ENCODE measurements at places on chromosomes 4 and X. TPM values are rescaled to one million over a fixed set of nuclear protein-coding genes. Genes with fewer than 3 reads are reported as not detected.
A peak's percentile ranks its signal among the peaks of the same experiment; 100 is the strongest.

DNA sequence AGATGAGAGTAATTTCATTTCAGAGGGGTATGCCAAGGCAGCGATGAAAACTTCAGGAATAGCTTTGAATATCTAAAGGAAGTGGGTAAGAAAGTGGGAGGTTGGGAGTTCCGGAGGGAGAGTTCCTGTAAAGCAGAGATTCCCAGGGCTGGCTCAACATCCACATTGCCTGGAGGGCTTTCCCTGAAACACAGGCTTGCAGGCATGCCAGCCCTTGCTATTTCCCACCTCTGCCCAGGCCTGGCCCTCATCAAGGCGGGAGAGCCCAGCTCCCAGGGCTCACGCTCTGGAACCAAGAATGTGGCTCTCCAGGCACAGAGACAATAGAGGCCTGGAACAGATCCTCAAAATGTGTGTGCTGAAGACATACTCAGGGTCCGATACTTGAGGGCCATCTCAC lies 43.8 kb upstream of the CLDN34 start:
- H3K27me3 ChIP-seq: peaks cover 17% of the 10 kb centered on the region
- H3K27ac ChIP-seq: no peak overlapping the region
- H3K4me3 ChIP-seq: no peak overlapping the region
- H3K4me1 ChIP-seq: no peaks in the 10 kb centered on the region
- H3K36me3 ChIP-seq: no peaks in the 10 kb centered on the region

- H3K4me1 ChIP-seq: no peaks in the 10 kb centered on the region
- H3K27me3 ChIP-seq: no peaks in the 10 kb centered on the region
- no peak overlapping the region for H3K27ac ChIP-seq
- no peak for DNase-seq
- no peak overlapping the region for H3K4me3 ChIP-seq
- H3K36me3 ChIP-seq: no peaks in the 10 kb centered on the region
These were observed 430.1 kb downstream of the ANKRD50 start for GRCh38 chr4:124282301-124282898.

ASB12 gene
- total RNA-seq: not detected

GRCh38 chr4:24743206-24743605 lies 52.2 kb upstream of the SOD3 start:
- no peak for DNase-seq
- no peaks in the 10 kb centered on the region for H3K27me3 ChIP-seq
- no peak overlapping the region for H3K27ac ChIP-seq
- no peaks in the 10 kb centered on the region for H3K36me3 ChIP-seq
- H3K4me3 ChIP-seq: no peak overlapping the region
- no peaks in the 10 kb centered on the region for H3K4me1 ChIP-seq

PTPN13 gene
- 0.25 TPM for total RNA-seq

GRCh38 chrX:37921758-37922157 lies 74.4 kb upstream of the DYNLT3 start:
- peaks cover 6% of the 10 kb centered on the region for H3K27me3 ChIP-seq
- no peak overlapping the region for H3K4me3 ChIP-seq
- no peak for DNase-seq
- no peak overlapping the region for H3K27ac ChIP-seq

S100G gene
- not detected for total RNA-seq

- no peaks in the 10 kb centered on the region for H3K36me3 ChIP-seq
- no peak overlapping the region for H3K4me3 ChIP-seq
- H3K27me3 ChIP-seq: no peaks in the 10 kb centered on the region
- H3K4me1 ChIP-seq: no peaks in the 10 kb centered on the region
These were observed 505.0 kb downstream of the TECRL start for GRCh38 chr4:63904201-63904600.

- peaks cover 8% of the 10 kb centered on the region for H3K27me3 ChIP-seq
- H3K36me3 ChIP-seq: no peaks in the 10 kb centered on the region
- no peaks in the 10 kb centered on the region for H3K4me1 ChIP-seq
- no peak overlapping the region for H3K4me3 ChIP-seq
These were observed 239.5 kb downstream of the PRDM5 start for GRCh38 chr4:120682981-120683380.

GRCh38 chrX:23668335-23668734 lies 1.0 kb downstream of the PRDX4 start:
- DNase-seq: no peak
- H3K4me3 ChIP-seq: peak overlapping the region; percentile 86
- no peaks in the 10 kb centered on the region for H3K27me3 ChIP-seq
- H3K4me1 ChIP-seq: peaks cover 17% of the 10 kb centered on the region
- peaks cover 14% of the 10 kb centered on the region for H3K36me3 ChIP-seq
- peak overlapping the region; percentile 81 for H3K27ac ChIP-seq

GRCh38 chrX:30005813-30006212 lies 209.6 kb upstream of the MAGEB2 start:
- H3K27me3 ChIP-seq: no peaks in the 10 kb centered on the region
- no peak overlapping the region for H3K4me3 ChIP-seq
- H3K27ac ChIP-seq: no peak overlapping the region
- no peaks in the 10 kb centered on the region for H3K4me1 ChIP-seq
- H3K36me3 ChIP-seq: no peaks in the 10 kb centered on the region

TEC gene
- 2.4 TPM for total RNA-seq

- no peak for DNase-seq
- no peaks in the 10 kb centered on the region for H3K27me3 ChIP-seq
- H3K27ac ChIP-seq: no peak overlapping the region
- H3K4me1 ChIP-seq: peaks cover 3% of the 10 kb centered on the region
- no peaks in the 10 kb centered on the region for H3K36me3 ChIP-seq
These were observed 28.4 kb downstream of the PIR start for GRCh38 chrX:15464704-15465103.

STPG2 gene
- not detected for total RNA-seq

- no peak for DNase-seq
- no peak overlapping the region for H3K27ac ChIP-seq
- H3K27me3 ChIP-seq: peaks cover 25% of the 10 kb centered on the region
- peaks cover 29% of the 10 kb centered on the region for H3K4me1 ChIP-seq
- peaks cover under 1% of the 10 kb centered on the region for H3K36me3 ChIP-seq
These were observed 68.8 kb upstream of the HGFAC start for GRCh38 chr4:3372933-3373465.

GRCh38 chrX:20350596-20350995 lies 83.9 kb upstream of the RPS6KA3 start:
- DNase-seq: no peak
- no peaks in the 10 kb centered on the region for H3K36me3 ChIP-seq
- no peak overlapping the region for H3K27ac ChIP-seq
- peaks cover 10% of the 10 kb centered on the region for H3K4me1 ChIP-seq
- peaks cover 3% of the 10 kb centered on the region for H3K27me3 ChIP-seq
- no peak overlapping the region for H3K4me3 ChIP-seq

- H3K27me3 ChIP-seq: no peaks in the 10 kb centered on the region
- no peak overlapping the region for H3K27ac ChIP-seq
- H3K36me3 ChIP-seq: no peaks in the 10 kb centered on the region
- no peak for DNase-seq
- no peak overlapping the region for H3K4me3 ChIP-seq
These were observed 268.9 kb downstream of the ASMT start for GRCh38 chrX:1883772-1884171.

DNA sequence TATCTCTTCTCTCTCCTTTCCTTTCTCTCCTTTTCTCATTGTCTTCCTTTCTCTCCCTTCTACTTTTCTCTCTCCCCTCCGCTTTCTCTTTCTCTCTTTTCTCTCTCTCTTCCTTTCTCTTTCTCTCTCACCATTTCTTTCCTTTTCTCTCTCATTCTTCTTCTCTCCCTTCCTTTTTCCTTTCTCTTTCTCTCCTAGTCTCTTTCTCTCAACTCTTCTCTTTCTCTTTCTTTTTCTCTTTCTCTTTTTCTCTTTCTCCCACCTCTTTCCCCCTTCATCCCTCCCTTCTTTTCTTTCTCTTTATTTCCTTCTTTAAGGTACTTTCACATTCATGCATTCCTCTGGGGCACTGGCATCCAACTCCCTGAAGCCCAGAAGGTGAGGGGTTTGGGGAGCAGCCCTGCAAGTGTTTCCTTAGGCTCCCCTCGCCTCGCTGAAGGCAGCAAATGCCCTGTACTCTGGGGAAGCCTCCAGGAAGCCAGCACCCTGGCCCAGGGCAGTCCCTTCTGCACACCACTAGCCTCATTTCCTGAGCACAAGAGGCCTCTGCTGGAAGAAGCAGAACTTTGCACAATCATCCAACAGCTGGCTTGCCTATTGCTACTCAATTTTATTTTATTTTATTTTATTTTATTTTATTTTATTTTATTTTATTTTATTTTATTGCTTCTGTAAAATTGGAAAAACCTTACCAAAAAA lies 124.2 kb downstream of the NFKB1 start:
- no peaks in the 10 kb centered on the region for H3K27me3 ChIP-seq
- no peaks in the 10 kb centered on the region for H3K36me3 ChIP-seq
- H3K27ac ChIP-seq: peak overlapping the region; percentile 85
- DNase-seq: peak; percentile 59
- peak overlapping the region; percentile 71 for H3K4me3 ChIP-seq

- H3K4me3 ChIP-seq: peak within 1 kb of the TSS; percentile 84
- peaks cover 18% of the 10 kb centered on the region for H3K4me1 ChIP-seq
- peak within 1 kb of the TSS; percentile 39 for H3K27ac ChIP-seq
- no peaks in the 10 kb centered on the region for H3K27me3 ChIP-seq
These were observed at the start of gene TCEAL1 for GRCh38 chrX:103628386-103629317. TSS of gene TCEAL1 (plus strand) at chrX:103628975. CDS start at chrX:103629917, 942 bp downstream.

AKAP14 gene
- not detected for total RNA-seq

- H3K36me3 ChIP-seq: no peaks in the 10 kb centered on the region
- no peak for DNase-seq
- H3K4me1 ChIP-seq: peaks cover 13% of the 10 kb centered on the region
- no peak within 1 kb of the TSS for H3K27ac ChIP-seq
- H3K27me3 ChIP-seq: peaks cover 41% of the 10 kb centered on the region
These were observed at the start of gene CCSER1 for GRCh38 chr4:90127223-90127705. TSS of gene CCSER1 (plus strand) at chr4:90127394.

GRCh38 chrX:49162620-49163019 lies at the start of gene MAGIX:
TSS of gene MAGIX (plus strand) at chrX:49162758. CDS start at chrX:49162890, 132 bp downstream.
- H3K36me3 ChIP-seq: no peaks in the 10 kb centered on the region
- no peak for DNase-seq
- peak within 1 kb of the TSS; percentile 61 for H3K4me3 ChIP-seq
- H3K27me3 ChIP-seq: no peaks in the 10 kb centered on the region
- H3K4me1 ChIP-seq: peaks cover 20% of the 10 kb centered on the region
- peak within 1 kb of the TSS; percentile 33 for H3K27ac ChIP-seq

SHOX gene
- total RNA-seq: not detected

OTC gene
- not detected for total RNA-seq

- H3K36me3 ChIP-seq: no peaks in the 10 kb centered on the region
- H3K27ac ChIP-seq: no peak overlapping the region
- no peak for DNase-seq
- no peak overlapping the region for H3K4me3 ChIP-seq
- no peaks in the 10 kb centered on the region for H3K4me1 ChIP-seq
- H3K27me3 ChIP-seq: peaks cover 5% of the 10 kb centered on the region
These were observed 36.9 kb upstream of the SPRY1 start for GRCh38 chr4:123359449-123360315.

DNA sequence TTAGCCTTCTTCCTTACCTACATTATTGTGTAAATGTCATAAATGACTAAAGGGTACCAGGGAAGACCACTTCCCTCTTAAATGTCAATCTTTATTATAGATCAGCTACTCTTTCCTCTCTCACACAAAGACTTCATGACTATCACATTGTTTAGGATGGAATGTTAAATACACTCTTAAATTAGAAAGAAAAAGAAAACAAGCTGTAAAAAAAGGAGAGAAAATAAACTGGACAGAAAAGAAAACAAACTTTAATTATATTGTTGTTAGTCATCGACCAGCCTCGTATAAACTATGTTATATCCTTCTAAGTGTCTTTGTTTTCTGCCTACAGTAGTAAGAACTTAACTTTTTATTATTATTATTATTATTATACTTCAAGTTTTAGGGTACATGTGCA lies 666.4 kb upstream of the NR3C2 start:
- no peak for DNase-seq
- no peaks in the 10 kb centered on the region for H3K36me3 ChIP-seq
- no peaks in the 10 kb centered on the region for H3K4me1 ChIP-seq
- no peak overlapping the region for H3K4me3 ChIP-seq

DNA sequence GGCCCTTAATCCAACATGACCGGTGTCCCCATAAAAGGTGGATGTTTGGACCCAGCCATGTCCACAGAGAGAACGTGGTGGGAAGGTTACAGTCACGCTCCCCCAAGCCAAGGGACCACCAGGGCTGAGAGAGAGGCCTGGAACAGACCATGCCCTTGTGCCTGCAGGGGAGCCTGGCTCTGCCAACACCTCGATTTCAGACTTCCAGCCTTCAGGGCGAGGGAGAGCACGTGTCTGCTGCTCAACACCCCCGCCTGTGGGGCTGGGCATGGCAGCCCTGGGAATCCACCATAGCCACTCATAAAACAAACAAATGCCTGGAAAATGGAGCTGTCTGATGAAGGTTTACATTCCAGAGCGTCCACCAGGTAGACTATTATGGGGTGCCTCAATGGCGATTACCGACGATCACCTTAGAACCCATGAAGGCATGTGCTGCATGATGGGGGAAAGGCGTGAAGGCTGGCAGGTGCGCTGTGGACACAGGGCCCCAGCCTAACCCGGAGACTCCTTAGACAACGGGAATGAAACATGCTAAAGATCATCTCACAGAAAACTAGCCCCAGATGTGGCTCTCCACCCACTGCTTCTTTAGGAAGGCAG lies 42.3 kb upstream of the HMX1 start:
- H3K4me1 ChIP-seq: no peaks in the 10 kb centered on the region
- no peak overlapping the region for H3K27ac ChIP-seq
- H3K27me3 ChIP-seq: no peaks in the 10 kb centered on the region

DNA sequence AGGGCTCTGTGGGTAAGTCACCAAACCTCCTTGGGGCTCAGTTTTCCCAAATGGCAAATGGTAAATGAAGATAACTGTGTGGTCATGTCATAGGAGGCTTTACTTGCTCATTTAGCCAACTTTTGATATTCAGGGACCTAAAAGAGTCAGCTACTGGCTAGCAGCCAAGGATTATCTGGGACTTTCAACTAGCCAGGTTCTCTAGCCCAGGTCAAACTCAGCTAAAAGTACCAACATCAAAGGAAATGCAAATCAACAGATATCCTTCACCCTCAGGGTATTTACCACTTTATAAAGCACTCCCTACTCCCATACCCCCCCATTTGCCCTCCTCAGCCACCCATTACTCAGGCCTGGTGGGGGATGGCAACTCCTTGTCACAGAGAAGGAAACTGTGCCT lies 7.5 kb downstream of the AMER1 start:
- peaks cover 5% of the 10 kb centered on the region for H3K4me1 ChIP-seq
- no peak overlapping the region for H3K4me3 ChIP-seq
- H3K27me3 ChIP-seq: no peaks in the 10 kb centered on the region

DNA sequence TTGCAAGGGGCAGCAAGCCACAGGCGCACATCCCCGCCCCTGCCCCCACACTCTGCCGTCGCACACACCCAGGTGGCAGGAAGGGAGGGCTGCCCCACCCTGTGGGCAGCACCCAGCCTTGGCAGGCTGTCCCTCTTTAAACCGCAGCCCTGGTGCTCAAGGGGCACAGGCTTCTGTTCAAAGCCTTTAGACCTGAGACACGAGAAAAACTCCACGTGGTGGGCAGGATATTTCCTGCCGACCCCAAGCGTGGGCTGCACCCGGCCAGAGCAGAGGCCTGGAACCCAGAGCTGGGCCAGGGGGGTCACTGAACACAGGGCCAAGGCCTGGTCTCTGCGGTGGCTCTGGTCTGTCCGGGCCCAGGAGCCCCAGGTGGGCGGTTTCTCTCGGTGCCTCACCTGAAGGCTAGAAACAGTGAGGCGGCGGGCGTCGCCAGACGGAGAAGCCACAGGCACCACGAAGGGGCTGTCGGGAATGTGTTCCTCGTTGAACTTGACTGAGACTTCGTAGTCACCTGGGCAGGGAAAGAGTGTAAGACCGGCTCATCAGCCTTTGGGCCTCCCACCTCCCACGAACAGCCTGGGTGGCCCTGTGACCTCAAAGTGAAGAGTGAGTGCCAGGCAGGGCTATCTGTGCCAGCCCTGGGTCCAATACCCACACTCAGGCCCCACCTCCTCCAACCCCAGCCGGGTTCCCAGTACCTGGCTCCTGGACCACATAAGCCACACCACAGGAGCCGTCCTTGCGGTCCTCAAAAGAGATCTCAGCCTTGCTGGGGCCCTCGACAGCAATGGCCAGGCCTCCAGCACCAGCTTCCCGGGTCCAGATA lies 23.0 kb downstream of the FLNA start:
- peak overlapping the region; percentile 22 for H3K27ac ChIP-seq
- H3K27me3 ChIP-seq: no peaks in the 10 kb centered on the region
- H3K4me3 ChIP-seq: no peak overlapping the region
